Stimulated activated CD4-positive, alpha-beta T cell treated with anti-CD3 and anti-CD28 coated beads, Interleukin-1b, Interleukin-23, amount 100 ng/mL, for 1 hour (primary cell): ENCODE measurements at places on chromosomes 2 and 18.

- no peak for DNase-seq
Observed at GRCh38 chr2:226795281-226796011, 4.2 kb downstream of the IRS1 start.

DNA sequence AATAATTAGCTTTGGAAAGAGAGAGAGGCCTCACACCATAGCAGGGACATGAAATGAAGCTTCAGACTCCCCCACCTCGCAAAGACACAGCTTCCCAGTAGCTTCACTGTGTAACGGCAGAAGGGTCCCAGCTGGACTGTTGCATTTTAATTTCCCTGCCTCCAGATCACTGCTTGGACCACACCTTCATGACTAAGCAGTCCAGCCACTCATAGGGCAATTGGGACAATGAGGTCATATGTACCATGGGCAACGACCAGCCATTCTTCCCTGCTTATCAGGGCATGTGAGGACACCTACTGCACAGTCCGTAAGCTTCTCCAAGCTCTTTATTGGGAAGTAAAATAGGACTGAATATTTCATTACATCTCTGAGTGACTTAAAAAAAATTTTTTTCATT, 183.0 kb downstream of the MREG start:
- DNase-seq = no peak

DNA sequence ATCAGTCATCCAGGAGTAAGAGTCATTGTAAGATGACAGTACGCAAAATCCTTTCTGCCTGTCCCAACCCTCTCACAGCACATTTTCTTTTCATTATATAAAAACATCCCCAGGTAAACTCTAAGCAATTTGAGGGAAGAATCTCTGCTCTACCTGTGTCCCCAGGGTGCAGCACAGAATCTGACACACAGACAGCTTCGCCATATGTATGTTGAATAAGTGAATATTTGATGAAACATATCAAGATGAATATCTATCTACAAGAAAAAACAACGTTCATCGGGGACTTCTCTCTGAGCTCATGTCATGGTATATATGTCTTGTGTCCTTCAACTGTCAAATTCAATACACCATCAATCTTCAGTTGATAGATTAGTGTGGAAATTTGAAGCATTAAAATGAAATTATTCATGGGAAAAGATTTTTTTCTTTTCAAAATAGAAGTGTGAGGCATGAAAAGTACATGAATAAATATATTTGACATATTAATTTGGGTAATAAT, 94.5 kb upstream of the KYNU start:
- DNase-seq = no peak

- no peak for DNase-seq
Observed at GRCh38 chr2:201678401-201678800, 20.0 kb downstream of the MPP4 start.

GRCh38 chr2:190984595-190984994, 29.4 kb downstream of the STAT1 start:
- DNase-seq = no peak

DNA sequence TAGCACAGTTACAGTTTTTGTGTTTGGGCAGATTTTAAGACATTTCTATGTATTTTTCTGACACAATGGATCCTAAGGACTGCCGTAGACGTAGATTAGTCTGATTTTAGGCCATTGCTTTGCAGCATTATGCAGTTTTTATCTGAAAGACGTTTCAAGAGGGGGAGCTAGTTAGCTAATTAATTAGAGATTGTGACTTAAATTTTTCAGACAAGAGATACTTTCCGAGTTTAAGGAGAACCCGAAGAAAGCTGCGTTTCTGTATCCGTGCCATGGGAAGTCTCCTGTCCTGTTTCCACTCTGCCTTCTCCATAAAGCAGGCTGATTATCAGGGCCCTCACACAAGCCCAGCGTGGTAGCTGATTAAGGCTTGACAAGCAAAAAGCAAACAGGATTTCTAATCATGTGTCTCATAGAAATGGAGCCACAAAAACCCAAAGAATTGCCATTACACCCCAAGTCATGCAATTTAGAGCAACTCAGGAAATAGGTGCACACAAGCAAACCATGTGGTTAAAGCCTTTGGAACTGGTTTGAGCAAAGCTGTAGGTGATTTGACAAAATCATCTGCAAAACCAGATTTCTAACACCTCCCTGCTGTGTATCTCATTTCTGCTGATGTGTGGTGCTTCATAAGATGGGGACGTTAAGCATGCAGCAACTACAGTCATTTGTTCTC, 808.1 kb downstream of the RNF144A start:
- no peak for DNase-seq

- DNase-seq = no peak
Observed at GRCh38 chr2:47868611-47869352, 37.5 kb downstream of the FBXO11 start.

GRCh38 chr18:49784427-49785185, 28.7 kb downstream of the ACAA2 start:
- DNase-seq = no peak

GRCh38 chr18:61502472-61502871, 169.2 kb downstream of the CDH20 start:
- DNase-seq = no peak

DNA sequence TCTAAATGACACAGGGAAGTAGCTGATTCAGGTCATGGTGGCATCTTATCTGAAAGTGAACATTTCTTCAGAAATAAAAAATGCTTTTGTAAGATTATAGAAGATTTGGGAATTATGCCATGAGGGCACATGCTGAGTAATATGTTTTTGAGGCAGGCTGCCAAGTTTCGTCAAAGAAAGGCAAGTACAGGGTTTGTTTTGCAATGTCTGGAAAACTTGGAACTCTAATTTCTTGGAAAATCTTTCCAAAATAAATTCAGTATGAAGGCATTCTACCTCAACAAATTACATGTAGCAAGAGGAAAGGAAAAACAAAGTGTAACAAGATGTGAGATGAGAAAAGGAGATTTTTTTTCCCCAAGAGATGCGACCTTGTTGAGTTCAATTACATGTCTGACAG, 167.7 kb downstream of the PLCL1 start:
- no peak for DNase-seq

DNA sequence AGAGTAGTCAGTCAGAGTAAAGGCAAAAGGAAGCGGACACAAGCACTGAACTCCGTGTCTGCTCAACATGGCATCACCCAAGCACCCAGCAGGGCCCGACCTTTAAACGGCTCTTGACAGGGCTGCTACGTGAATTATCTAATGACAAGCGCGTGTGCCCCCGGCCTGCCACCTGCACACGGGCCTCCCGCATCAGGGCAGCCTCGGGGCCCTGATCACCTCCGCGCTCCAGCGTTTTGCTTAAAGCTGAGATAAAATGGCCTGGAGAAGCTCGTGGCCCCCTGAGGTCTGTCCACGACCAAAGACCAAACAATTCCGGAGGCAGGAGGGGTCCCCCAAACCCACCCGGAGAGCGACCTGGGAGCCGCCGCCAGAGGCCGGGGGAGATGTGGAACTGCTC, 376 bp downstream of the NDUFA10 start:
- DNase-seq = no peak

DNA sequence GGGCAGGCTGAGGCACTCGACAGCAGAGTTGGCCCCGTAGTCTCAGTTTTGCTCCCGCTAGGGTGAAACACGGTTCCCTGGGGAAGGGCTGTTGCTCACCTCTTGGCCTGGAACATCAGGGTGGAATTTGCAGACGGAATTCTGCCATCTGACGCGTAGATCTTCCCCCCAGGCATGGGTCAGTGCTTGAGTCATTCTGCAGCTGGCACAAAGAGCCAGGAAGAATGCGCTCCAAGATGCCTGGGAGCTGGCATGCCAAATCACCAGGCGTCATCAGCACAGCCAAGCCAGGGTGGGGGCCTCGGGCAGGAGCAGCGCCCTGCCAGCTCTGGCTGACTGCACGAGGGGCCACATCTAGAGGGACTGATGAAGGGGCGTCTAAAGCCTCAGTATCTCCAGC, 42.7 kb downstream of the ODC1 start:
- no peak for DNase-seq

DNA sequence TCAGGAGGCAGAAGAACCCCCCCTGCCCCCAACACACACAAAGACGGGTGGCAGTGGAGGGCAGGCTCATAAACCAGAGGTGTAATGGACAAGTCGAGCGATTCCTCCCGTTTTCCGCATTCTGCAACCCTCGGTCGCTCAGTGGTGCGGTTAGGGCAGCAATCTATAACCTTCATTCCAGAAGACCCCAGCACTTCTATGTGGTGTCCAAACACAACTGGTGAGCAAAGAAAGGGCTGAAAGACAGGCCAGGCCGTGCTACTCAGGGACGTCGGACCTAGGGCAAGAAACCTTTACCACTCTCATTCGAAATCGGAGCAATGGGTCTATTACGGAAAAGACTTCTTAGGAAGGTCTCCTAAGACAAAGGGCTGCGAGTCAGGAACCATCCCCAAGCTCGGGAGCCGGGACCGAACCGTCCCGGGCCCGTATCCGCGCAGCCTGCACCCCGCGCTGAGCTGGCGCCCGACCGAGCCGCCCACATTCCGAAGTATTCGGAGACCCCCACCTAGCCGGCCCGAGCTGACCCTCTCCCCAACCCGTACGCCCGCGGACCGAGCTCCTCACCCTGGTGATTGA, 568 bp downstream of the ARL5A start:
- no peak for DNase-seq

DNA sequence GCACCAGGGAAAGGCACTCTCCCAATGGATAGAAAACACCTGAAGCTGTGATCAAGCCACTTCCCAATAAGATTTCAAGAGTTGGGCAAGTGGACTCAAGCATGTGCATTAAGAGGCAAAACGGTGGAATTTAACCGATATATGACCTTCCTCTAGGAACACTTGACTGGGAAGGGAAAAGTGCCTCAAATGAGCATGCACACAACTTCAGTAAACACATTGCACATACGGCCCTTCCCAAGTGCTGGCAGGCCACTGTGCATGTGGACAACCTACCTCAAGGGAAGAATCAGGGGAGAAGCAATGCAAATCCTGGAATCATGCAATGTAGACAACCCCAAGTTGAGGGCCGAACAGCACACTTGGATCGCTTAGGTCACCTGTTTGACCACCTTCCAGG, 23.9 kb upstream of the SH3RF3 start:
- DNase-seq = no peak

- DNase-seq = no peak
Observed at GRCh38 chr2:16172324-16173175, 232.2 kb downstream of the MYCN start.

DNA sequence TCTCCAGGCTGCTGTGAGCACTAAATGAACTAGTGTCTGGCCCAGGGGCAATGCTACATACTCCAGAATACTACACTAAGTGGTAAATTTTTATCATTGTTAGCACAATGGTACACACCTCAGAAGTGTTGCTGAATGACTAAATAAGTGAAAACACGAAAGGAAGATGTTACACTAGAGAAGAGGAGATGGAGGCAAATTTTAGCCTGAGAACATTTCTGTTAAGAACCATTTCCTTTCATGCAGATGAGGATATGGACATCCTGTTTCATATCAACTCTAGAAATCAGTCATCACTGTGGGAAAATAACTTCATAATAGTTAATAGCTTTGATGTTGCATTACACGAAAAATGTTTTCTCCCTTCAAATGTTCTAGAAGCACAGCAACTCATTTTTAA, 117.6 kb upstream of the STK17B start:
- DNase-seq = no peak

GRCh38 chr2:235960716-235961640, 207.2 kb downstream of the GBX2 start:
- DNase-seq = no peak

- peak; percentile 3 for DNase-seq
Observed at GRCh38 chr2:129936334-129936934, 43.0 kb upstream of the RAB6C start.

- DNase-seq = no peak
Observed at GRCh38 chr2:206718296-206718695, at the start of gene DYTN. Gene DYTN (minus strand): TSS chr2:206718396. CDS start chr2:206718279, 117 bp downstream.

DNA sequence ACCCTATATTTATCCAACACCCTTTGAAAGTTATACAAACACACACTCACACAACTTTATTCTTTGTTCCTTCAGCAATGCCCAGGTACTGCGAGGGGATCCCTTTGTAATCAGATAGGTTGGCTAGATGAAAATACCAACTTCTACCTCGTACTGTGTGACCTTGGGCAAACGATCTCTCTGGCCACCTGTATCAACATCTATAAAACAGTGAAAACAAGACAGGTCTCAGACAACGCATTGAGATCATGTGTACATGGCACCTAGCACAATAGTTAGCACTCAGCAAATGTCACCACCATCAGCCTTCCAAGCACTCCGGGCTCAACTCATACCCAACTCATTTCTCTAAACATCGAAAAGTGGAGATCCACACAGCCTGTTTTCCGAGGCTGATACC, 118.4 kb upstream of the PPP1CB start:
- DNase-seq = no peak

GRCh38 chr18:55488473-55488872, 99.5 kb downstream of the TCF4 start:
- DNase-seq = no peak

DNA sequence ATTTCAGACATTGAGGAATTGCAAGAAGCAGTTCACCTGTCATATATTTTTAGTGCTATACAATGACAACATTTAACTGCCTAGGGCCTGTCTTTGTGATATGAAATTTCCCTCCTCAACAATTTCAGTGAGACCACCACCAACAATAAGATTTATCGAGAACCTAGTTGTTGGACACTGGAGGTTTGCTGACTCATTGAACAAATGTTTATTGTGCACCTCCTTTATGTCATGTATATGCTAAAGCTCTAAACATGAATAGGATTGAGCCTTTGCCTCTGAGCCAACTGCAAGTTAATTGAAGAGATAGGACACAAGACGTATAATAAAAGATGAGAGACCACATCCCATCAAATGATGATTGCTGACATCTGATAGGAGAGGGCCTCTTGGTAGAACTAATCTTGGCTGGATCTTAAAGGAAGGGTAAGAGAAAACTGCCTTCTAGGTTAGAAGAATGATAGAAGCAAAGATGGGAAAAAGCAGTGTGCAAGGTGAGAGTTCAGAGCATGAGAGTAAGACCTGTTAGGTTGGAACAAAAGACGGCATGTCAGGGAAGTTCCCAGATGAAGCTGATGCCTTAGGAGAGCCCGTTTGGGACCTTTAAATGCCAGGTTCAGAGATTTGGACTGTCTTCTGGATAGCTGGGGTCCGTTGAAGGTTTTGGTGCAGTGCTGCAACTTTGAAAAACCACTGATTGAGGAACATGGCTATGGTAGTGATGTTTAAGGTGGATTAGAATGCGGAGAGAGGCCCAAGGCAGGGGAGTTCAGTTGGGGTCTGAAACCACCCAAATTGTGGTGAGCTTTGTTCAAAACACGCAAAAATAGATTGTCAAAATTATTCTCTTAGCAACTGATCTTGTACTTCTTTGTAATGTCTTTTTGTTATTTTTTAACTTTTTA, 133.0 kb upstream of the EML6 start:
- DNase-seq = no peak

DNA sequence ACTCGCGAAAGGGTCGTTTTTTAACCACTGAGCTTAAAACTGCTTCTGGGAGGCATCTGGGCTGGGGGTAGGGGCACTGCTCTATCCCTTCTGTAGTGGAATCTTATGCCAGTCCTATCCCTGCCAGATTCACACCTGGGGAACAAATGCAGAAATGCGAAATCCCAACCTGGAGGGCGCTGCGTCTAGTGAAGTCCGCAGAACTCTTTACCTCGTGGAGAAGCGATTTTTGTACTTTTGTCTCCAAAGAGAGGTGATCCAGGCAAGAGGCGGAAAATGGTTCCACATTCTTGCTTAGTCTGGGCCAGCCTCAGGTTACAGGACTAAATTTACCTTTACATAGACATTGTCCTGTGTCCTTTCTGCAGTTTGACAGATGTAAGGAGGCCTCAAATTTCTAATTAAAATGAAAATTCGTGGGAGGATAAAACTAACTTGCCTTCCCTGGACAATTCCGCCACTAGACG, 10.4 kb downstream of the TBR1 start:
- DNase-seq = no peak
